ENCODE measurements at places on chromosomes 7 and 10. TPM values are rescaled to one million over a fixed set of nuclear protein-coding genes. Genes with fewer than 3 reads are reported as not detected.

HMX3 gene
- not detected for total RNA-seq

EPHB6 gene
- 14.7 TPM for total RNA-seq

- no peaks in the 10 kb centered on the region for H3K36me3 ChIP-seq
- DNase-seq: no peak
- no peak overlapping the region for H3K4me3 ChIP-seq
- H3K4me1 ChIP-seq: peaks cover 28% of the 10 kb centered on the region
Measured at GRCh38 chr10:31749301-31749700, 179.3 kb downstream of the ARHGAP12 start.

DNA sequence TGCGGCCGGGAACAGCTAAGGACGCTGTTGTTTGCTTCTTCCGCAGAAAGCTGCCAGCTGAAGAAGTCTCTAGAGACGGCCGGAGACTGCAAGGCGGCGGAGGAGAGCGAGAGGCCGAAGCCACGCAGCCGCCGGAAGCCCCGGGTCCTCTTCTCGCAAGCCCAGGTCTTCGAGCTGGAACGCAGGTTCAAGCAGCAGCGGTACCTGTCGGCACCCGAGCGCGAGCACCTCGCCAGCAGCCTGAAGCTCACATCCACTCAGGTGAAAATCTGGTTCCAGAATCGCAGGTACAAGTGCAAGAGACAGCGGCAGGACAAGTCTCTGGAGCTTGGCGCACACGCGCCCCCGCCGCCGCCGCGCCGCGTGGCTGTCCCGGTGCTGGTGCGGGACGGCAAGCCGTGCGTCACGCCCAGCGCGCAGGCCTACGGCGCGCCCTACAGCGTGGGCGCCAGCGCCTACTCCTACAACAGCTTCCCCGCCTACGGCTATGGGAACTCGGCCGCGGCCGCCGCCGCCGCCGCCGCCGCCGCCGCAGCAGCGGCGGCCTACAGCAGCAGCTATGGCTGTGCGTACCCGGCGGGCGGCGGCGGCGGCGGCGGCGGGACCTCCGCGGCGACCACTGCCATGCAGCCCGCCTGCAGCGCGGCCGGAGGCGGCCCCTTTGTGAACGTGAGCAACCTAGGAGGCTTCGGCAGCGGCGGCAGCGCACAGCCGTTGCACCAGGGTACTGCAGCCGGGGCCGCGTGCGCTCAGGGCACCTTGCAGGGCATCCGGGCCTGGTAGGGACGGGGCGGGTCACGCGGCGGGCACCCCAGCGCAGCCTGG is 2.4 kb downstream of the NKX2-3 start:
- no peaks in the 10 kb centered on the region for H3K36me3 ChIP-seq
- H3K27ac ChIP-seq: no peak overlapping the region
- H3K4me1 ChIP-seq: peaks cover 34% of the 10 kb centered on the region

GRCh38 chr10:78957471-78958039 is 111.2 kb upstream of the ZMIZ1 start:
- H3K4me1 ChIP-seq: no peaks in the 10 kb centered on the region
- H3K36me3 ChIP-seq: no peaks in the 10 kb centered on the region
- no peak overlapping the region for H3K27ac ChIP-seq
- no peaks in the 10 kb centered on the region for H3K27me3 ChIP-seq

DNA sequence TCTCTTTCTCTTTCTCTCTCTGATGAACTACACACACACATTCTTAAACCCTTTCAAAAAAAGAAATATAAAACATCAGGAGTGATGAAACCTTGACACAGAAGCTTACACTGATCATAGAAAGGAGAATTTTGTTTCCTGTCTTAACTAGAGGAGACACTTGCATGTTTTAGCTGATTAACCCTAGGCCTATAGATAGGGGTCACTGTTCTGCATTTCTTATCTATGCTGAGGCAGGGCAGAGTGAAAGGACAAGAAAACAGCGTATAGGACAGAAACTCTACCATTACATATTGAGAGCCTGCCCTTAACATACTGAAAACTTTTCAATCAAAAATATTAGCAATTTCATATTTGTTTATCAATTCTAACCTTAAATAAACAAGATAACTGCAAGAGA is 680.6 kb upstream of the MBL2 start:
- H3K36me3 ChIP-seq: no peaks in the 10 kb centered on the region
- no peaks in the 10 kb centered on the region for H3K4me1 ChIP-seq
- no peak overlapping the region for H3K4me3 ChIP-seq

Data from activated CD4-positive, alpha-beta T cell treated with anti-CD3 and anti-CD28 coated beads for 36 hours (primary cell).